ENCODE measurements at places on chromosomes 12 and 14.

DNA sequence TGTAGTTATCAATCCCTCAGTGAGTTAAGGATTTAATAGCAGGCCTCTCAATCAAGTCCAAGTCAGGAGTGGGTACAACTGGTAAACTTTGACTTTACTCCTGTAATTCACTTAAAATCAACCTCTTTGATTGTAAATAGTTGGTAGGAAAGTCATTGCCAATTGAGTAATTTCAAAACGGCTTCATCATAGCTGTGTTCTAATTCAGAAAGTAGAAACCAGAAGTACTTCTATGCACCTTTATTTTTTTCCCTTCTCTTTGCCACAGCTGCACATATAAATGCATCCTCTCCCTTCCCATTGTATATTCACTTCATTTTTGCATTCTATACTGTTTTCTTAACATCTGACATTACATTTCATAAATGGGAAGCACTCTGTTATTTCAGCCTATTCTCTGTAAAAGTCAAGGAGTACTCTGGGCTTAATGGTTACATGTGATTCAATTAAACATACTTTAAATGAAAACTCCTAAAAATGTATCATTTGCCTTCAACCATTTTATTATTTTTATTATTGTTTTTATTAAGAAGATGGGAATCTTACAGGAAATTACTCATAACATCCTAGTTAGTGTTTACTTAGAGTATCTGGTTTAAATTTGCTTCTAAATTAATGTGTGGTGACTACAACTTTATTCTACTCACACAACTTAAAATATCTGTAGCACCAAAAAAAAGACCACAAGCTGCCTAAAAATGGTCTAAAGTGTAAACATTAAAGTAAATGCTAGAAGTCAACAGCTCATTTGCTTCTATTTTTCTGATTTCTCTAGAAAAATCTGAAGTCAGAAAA, 171.2 kb downstream of the CEP128 start:
- DNase-seq, result no peak

DNA sequence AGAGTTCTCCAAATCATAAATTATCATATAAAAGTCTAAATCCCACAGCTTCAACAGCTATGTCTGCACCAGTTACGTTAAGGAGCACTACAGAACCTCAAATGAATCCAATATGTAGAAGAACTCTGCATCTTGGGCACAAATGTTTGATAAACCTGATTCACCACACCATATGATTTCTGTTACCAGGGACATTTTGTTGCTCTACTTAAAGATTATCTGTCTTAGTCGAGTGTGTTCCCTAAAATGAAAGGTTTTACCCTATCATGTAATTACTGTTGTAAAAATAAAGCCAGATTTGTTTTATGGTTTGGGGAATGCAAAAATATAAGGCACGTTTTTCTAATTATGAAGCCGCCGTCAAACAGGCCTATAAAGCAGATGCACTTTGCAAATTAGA, 363.1 kb downstream of the EGLN3 start:
- DNase-seq, result no peak

DNA sequence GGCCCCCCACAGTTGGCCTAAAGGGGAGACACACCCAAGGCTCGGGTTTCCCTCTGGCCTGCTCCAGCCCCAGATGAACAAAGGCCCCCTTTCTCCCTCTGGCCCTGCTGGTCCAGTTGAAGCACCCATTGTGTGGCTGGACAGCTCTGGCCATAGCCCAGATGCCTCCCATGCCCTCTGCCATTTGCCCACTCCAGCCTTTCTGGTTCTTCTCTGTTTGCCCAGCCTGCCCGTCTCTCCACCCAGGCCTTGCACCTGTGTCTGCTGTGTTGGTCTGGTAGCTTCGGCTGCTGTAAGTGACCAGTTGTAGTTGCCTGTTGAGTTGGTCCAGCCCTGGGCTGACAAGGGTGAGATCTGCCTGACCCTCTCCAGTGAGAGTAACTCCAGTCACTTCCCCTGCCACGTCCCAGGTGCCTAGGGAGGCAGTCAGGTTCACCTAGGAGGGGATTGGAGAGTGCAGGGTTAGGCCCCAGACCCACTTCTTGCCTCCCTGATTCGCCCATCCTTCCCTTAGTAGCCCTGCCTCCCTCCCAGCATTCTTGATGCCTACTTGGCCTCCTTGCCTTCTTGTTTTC, 3.0 kb downstream of the B4GALNT1 start:
- no peak for DNase-seq

GRCh38 chr14:55436931-55437330, 3.5 kb downstream of the TBPL2 start:
- no peak for DNase-seq

GRCh38 chr12:52915637-52916036, 10.8 kb upstream of the KRT8 start:
- DNase-seq, result no peak

DNA sequence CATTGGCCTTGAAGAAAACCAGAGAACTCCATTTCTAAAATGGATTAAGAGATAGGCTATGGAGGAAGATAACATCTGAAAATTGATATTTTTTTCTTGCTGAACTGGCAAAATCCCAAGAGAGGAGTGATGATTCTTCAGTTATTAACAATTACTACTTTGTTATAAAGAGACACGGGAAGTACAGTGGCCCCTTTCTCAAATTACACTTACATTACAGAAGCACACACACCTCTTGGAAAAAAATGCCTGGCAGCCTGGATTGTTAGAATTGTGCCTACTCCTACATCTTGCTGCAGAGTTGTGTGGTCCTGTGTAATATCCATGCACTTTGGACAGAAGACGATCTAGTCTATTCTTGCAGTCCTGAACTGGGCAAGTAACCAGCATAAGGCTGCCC, 71.7 kb downstream of the TGFB3 start:
- no peak for DNase-seq

DNA sequence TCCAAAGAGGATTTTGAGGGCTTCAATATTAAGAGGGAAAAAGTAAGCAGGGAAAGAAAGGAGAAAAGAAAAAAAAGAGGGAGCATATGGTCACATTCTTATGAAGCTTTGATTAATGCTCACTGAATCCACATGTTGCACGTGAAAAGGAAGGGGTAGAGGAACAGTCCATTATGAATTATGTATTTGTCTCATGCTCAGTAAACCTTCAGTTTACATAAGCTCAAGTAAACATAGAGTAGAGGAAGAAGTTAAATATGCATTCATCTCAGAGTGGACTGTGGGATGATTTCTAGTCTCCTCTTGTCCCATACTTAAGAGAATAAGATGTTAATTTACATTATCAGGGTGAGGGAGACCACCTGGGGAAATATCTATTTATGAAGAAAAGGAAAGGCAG, 334.5 kb downstream of the IPO8 start:
- DNase-seq, result no peak

Data from RWPE2 (cell line).